ENCODE measurements at places on chromosomes 5 and 9. TPM values are rescaled to one million over a fixed set of nuclear protein-coding genes. Genes with fewer than 3 reads are reported as not detected.

DNA sequence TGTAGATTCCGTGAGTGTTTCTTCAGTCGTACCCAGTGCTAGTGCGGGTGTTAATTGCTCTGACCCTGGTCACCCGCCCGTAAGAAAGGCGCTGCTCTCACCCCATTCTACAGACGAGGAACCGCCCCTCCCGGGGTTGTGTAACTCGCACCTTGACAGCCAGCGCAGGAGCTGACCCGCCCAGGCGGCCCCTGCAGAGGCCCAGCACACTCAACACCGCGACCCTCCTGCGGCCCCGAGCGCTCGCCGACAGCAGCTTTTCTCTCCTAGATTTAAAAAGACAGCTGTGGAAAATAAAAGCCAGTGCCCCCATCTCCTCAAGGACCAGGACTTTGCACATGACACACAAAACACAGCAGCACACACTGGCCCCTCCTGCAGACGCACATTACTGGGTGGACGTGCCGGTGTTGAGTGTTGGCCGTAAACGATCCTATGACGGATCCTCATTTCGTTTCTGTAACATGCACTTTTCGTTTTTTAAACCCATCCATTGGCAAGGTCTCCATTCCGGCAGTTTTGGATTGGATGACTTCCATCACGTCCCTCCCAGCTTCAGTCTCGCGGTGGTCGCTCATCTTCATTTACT, 22.9 kb downstream of the OR2V2 start:
- peaks cover 74% of the 10 kb centered on the region for H3K27me3 ChIP-seq
- H3K4me3 ChIP-seq, result no peak overlapping the region
- no peak for DNase-seq
- H3K27ac ChIP-seq, result no peak overlapping the region

DNA sequence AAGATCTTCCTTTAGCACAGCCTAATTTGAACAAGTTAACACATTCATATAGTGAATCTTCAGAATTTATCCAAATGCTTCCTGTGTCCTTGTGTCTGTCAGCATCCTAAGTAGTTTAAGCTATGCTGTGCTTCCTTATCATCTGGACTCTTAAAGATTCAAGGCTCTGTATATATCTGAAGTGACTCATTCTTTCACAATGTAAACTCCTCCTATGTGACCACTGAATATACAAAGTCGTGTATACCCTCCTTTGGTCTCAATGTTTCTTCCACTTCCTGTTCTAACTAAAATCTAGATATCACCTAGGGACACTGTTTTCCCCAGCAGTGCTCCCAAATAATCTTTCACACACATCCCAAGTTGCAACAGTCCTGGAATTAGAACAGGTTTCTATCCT, 935.7 kb upstream of the NUDT12 start:
- no peak overlapping the region for H3K27ac ChIP-seq
- H3K4me1 ChIP-seq, result no peaks in the 10 kb centered on the region
- no peaks in the 10 kb centered on the region for H3K36me3 ChIP-seq
- no peaks in the 10 kb centered on the region for H3K27me3 ChIP-seq
- H3K4me3 ChIP-seq, result no peak overlapping the region
- DNase-seq, result no peak

Gene PPP2R2B
- total RNA-seq, result 1.9 TPM

DNA sequence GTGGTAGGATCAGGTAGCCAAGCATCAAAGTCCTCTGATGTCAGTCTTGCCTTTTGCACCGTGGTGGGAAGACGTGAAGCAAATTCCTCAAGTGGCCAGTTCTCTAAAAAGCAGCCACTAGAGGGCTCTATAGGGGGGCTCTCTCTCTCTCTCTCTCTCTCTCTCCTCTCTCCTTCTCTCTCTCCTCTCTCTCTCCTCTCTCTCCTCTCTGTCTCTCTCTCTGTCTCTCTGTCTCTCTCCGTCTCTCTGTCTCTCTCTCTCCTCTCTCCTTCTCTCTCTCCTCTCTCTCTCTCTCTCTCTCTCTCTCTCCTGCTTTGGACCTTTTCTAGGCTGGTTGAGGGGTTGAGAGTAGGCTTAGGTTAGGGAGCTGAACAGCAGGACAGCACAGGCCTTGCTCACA, 13.9 kb upstream of the OSMR start:
- H3K27me3 ChIP-seq, result no peaks in the 10 kb centered on the region
- peaks cover 11% of the 10 kb centered on the region for H3K36me3 ChIP-seq

DNA sequence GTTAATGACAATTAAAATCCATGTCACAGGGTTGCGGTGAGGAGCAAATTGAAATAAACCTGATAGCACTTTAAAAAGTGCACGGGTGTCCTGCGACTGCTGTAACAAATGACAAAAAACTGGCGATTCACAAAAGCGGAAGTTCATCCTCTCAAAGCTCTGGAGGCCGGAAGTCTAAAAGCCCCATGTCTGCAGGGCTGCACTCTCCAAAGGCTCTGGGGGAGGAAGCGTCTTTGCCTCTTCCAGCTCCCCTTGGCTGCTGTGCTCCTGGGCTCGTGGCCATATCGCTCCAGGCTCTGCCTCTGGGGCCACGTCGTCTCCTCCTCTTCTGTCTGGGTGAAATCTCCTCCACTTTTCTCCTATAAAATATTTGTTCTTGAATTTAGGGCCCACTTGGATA, 273.9 kb upstream of the IRX2 start:
- H3K27me3 ChIP-seq, result no peaks in the 10 kb centered on the region
- no peak overlapping the region for H3K27ac ChIP-seq
- no peak for DNase-seq
- no peaks in the 10 kb centered on the region for H3K4me1 ChIP-seq

Gene EGFLAM
- total RNA-seq, result 6.6 TPM

All from esophagus muscularis mucosa (tissue), 4 donors.